ENCODE measurements at places on chromosomes 5 and 9.

GRCh38 chr9:111873901-111874300, 22.7 kb upstream of the UGCG start:
- DNase-seq: no peak

DNA sequence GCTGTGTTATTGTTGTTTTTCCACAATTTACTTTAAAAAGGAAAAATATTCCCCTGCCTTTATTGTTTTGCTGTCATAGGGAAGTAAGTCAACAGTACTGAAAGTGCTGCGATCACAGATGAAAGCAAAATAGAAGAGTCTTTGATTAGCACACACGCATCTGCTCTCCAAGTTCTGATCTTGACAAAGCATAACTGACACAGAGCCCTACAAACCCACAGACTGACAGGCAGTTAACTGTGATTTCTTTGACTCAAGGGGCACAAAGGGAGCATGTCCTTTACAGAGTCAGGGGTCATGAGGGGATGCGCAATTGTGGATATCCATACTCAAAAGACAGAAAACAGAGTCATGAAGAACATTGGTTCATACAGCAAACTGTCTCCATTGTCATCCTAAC, 123.7 kb downstream of the SNCAIP start:
- no peak for DNase-seq

DNA sequence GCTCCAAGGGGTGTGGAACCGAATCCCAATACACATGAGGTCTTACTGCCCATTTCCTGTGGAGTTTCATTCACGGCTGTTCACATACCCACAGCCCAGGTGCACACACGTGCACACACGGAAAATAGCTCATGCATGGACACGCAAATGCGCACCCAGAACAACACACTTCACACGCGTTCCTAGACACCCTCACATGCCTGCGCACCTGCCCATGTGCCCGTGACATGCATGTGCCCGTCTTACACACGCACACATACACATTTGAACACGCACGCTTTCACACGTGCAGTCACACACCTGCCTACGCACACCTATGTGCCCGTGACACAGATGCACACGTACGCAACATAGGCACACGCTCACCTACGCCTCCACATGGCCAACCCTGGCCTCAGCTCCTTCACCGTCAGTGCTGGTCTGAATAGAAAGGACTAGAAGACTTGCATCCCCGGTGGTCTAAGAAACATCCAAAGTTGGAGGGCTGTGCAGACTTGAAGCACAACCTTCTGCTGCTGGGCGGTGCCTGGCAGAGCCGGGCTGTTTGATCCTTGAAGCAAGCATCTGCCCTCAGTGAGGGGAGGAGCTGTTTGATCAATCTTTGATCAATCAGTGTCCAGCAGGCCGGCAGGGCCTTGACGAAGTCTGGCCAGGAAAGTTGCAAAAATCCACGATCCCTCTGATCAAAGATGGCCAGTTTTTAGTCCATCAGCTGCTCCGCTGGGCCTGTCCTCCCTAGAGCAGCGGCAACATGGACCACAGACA, 164.7 kb downstream of the OLFM1 start:
- no peak for DNase-seq

DNA sequence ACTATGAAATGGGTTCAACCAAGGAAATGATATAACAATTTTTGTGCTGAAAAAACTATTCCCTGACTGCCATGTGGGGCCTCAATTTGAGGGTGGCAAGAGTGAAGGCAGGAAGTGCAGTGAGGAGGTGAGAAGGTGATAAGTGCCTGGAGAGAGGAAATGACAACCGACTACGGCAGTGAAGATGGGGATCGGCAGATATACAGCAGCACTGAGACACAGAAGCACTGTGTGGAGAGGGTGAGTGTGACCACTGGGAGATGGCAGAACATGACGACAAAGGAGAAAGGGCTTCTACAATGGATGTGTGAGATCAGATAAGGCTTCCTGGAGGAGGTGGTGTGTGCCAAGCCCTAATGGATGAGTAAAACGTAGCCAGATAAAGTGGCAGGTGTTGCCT, 271.8 kb downstream of the TRIM32 start:
- DNase-seq: no peak

GRCh38 chr9:14097215-14097614, 216.7 kb downstream of the NFIB start:
- DNase-seq: no peak

DNA sequence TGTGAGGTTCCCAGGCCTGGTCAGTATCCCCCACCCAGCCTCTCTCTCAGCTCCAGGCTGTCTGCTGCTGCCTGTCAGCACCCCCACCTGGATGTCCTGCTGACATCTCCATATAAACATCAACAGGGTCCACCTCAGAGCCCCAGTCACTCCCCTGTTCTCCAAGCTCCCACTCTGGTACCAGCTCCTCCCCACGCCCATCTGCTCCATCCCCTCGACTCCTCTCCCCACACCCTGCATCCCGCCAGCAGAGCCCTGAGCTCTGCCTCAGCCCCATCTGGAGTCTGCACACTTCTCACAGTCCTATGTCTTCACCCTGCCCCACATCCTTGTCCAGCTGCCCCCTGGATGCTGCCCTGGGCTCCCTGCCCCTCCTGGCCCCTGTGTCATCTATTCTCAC, 67.7 kb upstream of the LRRTM2 start:
- DNase-seq: no peak

All from fibroblast of gingiva (primary cell).